ENCODE measurements at places on chromosomes 4 and X. TPM values are rescaled to one million over a fixed set of nuclear protein-coding genes. Genes with fewer than 3 reads are reported as not detected.

The SLIT2 gene
- 21.8 TPM for total RNA-seq

The DOK7 gene
- not detected for total RNA-seq

The MAGEB17 gene
- not detected for total RNA-seq

The TLR1 gene
- total RNA-seq = 36.7 TPM

The NEXMIF gene
- total RNA-seq = 0.34 TPM

The RGN gene
- 2.8 TPM for total RNA-seq

The ETNPPL gene
- total RNA-seq = not detected

The USP51 gene
- total RNA-seq = 3.1 TPM

The MTTP gene
- not detected for total RNA-seq

The PRICKLE3 gene
- 19.4 TPM for total RNA-seq

The PAGE2 gene
- total RNA-seq = not detected

The SPINK2 gene
- not detected for total RNA-seq

The RTL5 gene
- 5.3 TPM for total RNA-seq

The HTN1 gene
- total RNA-seq = not detected

The DDX53 gene
- total RNA-seq = not detected

The ATG4A gene
- total RNA-seq = 10.7 TPM

The NSUN7 gene
- total RNA-seq = 1.9 TPM

The GPRASP3 gene
- total RNA-seq = 2.0 TPM

The EDA2R gene
- 1.5 TPM for total RNA-seq

The GLOD5 gene
- not detected for total RNA-seq

The TLR2 gene
- total RNA-seq = 21.7 TPM

The PAGE3 gene
- total RNA-seq = not detected

The TMSB15B gene
- total RNA-seq = 3.3 TPM

The BBS7 gene
- 19.0 TPM for total RNA-seq

The CNKSR2 gene
- total RNA-seq = 8.0 TPM

The RBM46 gene
- not detected for total RNA-seq

The ATP10D gene
- 12.7 TPM for total RNA-seq

The UGT2A1 gene
- total RNA-seq = not detected

The UTP3 gene
- total RNA-seq = 26.1 TPM

The EMCN gene
- total RNA-seq = 10.2 TPM

The DCAF4L1 gene
- 0.75 TPM for total RNA-seq

The AKAP4 gene
- total RNA-seq = not detected

The SYNPO2 gene
- total RNA-seq = 23.1 TPM

The RHOXF2 gene
- total RNA-seq = not detected

The TMEM47 gene
- total RNA-seq = 37.7 TPM

The FATE1 gene
- not detected for total RNA-seq

The AFM gene
- total RNA-seq = not detected

The SLC7A11 gene
- 0.22 TPM for total RNA-seq

The TSR2 gene
- 17.2 TPM for total RNA-seq

The TEX11 gene
- total RNA-seq = not detected

The SMIM43 gene
- not detected for total RNA-seq

The SSX4 gene
- total RNA-seq = not detected

The KLF8 gene
- total RNA-seq = 25.8 TPM

The SSX4B gene
- not detected for total RNA-seq

The UGT2B15 gene
- total RNA-seq = not detected
